ENCODE measurements at places on chromosomes 3 and 15. TPM values are rescaled to one million over a fixed set of nuclear protein-coding genes. Genes with fewer than 3 reads are reported as not detected.
A peak's percentile ranks its signal among the peaks of the same experiment; 100 is the strongest.

GRCh38 chr3:16869261-16870005, 15.3 kb upstream of the PLCL2 start:
- DNase-seq, result no peak

SUSD5 gene
- total RNA-seq, result 0.40 TPM

DNA sequence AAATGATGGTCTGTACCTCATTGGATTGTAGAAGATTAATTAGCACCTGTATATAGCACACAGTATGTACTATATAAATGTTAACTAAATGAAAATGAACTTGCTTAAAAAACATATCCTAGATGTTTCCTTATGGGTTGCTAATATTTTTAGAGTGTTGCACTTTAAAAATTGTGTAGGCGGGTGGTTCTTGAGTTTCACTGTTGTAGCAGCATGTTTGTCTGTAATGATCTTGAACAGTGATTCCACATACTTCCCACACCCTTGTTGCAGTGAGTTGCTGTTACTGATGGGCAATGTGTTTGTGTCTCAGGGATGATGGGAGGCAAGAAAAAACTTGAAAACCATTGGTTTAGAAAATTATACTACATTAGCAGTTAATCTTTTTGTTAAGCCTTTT, 22.0 kb downstream of the USP3 start:
- no peak for DNase-seq

DNA sequence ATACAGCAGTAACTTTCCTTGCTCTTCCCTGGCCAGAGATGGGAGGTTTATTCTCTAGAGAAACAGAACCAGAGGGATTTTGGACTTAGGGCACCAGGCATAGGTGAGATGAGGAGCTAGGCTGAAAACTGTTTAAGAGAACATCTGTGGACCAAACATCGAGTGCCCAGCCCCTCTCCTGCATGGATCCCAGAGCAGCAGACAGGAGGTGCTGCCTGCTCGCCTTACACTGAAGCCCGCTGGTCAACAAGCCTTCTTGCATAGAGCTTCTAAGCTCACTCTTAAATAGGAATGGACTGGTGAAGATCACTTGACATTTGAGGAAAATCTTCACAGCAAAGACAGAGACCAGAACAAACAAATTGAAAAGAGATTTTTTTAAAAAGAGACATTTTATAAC, 41.2 kb downstream of the PARP15 start:
- no peak for DNase-seq

DNA sequence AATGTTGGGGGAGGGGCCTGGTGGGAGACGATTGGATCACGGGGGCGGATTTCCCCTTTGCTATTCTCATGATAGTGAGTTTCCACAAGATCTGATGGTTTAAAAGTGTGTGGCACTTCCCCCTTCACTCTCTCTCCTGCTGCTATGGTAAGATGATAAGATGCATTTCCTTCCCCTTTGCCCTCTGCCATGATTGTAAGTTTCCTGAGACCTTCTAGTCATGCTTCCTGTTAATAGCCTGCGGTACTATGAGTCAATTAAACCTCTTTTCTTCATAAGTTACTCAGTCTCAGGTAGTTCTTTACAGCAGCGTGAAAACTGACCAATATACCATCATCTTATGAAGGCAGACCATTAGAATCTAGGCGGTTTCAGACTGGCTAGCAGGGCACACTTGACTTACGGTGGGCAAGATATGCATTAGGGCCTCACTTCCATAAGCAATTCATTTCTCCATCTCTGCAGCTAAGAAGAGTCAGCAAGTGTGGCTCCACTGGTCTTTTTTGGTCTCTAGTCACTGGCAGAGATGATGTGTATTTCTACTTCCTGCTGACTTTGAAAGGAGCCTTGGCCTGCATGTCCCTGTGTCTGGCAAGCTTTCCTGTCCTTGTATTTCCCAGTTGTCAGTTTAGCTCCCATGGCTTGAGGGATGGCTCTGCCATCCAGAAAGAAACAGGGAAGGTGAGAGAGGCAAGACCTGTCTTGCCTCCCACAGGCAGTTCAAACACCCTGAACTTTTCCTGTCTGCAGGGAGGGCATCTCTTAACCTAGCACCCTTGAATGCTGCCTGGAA, 109.0 kb upstream of the ADAMTS9 start:
- DNase-seq, result no peak

C3orf80 gene
- total RNA-seq, result 0.15 TPM

DNA sequence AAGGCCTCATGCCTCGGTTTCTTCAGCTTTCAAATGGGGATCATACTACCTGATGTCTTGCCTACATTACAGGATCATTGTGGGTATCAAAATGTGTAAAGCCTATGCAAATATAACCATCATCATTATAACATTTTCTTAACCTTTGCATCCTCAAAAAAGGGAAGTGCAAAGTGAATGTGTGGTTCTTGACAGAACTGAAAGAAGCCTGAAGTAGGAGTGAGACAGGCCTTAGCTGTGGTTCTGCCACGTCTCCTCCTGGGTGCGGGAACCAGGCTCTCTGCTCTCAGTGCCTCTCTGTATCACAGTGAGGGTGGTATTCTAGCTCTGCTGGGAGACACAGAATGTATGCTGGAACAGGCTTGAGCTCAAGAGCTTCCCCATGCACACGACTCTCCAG, 316.9 kb upstream of the ICE2 start:
- DNase-seq, result no peak

GRCh38 chr3:31896648-31897433, 84.2 kb downstream of the OSBPL10 start:
- no peak for DNase-seq

DNA sequence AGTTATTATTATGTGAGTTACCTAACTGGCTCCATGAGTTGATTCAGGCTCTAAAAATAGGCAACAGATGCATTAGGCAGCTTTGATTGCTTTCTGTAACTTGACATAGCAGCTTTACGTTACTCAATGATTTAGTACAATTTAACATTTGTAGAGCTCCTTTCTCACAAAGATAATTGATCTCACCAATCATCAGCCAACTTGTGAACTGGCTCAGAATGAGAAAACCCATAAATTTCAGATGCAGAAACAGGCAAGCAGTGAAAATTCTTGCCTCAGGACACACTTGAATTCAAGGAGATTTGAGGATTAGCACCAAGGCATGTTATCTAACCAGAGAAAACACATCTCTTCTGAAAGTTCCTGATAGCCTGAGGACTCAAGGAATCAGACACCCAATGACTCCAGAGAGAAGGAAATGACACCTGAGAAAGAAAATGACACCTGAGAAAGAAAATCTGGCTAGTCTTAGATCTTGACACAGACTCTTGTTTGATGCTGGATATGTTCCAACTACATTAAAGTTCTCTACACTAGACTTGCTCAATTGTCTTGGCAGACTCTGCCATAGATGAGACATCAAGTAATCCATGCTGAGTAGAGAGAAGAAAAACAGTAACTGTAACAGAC, 315.1 kb upstream of the CBLB start:
- DNase-seq, result no peak

XRN1 gene
- 21.2 TPM for total RNA-seq

DNA sequence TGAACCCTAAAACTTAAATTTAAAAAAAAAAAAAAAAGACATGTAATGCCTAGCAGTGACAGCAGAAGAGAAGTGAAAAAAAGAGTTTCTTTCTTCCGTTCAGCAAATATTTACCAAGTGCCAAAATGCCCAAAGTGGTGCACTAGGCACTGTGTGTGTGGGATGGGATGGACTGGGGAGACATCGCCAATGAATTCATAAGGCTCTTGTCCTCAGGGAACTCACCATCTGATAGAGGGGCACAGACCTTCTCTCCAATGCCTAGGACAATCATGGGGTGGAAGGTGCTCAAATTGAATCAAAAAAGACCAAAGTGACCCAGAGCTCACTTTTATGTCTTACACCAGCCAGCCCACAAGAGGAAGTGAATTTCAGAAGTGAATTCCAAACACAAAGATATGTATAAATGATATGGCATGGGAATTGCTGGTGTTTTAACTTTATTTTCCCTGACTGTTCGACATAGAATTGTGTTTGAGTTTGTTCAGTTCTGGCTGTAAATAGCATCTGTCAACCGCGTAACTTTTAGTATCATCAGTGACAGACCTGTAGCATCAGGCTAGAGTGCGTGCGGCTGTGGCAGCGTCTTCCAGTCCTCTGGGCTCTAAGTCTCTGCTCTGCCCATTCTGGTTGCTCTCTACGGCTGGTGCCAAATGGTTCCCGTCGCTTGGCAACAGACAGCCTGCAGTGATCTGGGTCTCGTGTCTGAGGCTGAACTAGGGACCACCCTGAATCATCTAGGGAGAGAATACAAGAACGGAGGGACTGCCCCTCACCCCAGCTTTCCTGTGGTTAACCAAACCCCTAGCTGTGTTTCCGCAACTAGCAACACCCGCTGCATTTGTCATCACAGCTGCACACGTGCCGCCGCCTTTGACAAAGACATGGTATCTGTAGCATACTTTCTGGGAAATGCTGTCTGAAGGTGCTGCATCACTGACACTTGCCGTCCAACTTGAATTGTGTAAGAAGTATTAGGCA, 154.0 kb upstream of the THBS1 start:
- DNase-seq, result peak; percentile 44

FMN1 gene
- 2.1 TPM for total RNA-seq

GRCh38 chr3:46293991-46294833, 52.0 kb downstream of the CCR3 start:
- DNase-seq, result no peak
